ENCODE measurements at places on chromosomes 4 and X.

- DNase-seq, result peak; percentile 16
Measured at GRCh38 chrX:45714866-45715265, 514.2 kb upstream of the DIPK2B start.

DNA sequence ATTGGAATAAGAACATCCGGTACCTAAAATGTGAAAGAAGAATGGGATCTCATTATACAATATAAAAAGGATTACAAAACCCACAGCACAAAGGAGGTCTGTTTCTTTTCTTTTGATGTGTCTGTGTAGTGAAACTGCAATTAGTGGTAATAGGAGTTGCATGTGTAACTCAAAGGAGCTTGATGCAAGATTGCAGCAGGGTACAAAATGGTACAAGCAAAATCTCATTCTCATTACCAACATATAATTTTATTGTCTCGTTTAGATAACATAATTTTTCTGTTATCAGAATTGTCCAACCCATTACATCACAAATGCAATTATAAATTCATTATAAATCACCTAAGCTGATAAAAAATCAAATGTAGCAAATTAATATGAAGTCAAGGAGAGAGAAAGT is 47.1 kb upstream of the CCSER1 start:
- DNase-seq, result no peak

DNA sequence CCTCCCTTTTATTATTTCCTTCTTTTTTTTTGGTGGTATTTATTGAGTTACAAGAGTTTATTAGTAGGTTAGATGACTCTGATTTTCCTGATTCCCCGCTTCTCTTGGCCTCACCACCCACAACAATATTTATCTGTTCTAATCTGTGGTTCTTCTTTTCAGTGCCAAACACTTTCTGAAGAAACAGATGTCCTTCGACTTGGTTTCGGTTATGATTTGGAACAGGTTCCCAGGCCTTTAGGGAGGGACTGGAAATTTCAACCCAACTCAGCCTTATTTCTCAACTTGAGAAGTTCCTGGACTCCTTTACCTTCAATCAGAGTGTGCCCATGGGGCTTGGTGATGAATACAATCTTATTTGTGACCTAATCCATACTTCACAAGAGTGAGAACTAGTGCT is 108.1 kb downstream of the UCHL1 start:
- no peak for DNase-seq

DNA sequence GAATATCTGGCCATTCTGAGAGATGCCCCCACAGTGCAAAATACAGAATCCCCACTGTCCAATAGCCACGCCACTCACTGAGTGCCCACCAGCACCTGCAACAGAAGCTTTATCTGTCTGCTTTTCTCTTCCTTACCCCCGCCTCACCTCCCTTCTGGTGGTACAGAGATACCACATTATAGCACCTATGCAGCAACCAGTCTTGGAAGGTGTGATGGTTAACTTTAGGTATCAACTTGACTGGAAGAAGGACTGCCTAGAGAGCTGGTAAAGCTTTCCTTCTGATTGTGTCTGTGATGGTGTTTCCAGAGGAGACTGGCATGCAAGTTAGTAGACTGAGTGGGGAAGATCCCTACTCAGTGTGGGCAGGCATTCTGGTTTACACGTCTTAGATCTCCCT is 61.8 kb upstream of the TXK start:
- DNase-seq, result no peak

DNA sequence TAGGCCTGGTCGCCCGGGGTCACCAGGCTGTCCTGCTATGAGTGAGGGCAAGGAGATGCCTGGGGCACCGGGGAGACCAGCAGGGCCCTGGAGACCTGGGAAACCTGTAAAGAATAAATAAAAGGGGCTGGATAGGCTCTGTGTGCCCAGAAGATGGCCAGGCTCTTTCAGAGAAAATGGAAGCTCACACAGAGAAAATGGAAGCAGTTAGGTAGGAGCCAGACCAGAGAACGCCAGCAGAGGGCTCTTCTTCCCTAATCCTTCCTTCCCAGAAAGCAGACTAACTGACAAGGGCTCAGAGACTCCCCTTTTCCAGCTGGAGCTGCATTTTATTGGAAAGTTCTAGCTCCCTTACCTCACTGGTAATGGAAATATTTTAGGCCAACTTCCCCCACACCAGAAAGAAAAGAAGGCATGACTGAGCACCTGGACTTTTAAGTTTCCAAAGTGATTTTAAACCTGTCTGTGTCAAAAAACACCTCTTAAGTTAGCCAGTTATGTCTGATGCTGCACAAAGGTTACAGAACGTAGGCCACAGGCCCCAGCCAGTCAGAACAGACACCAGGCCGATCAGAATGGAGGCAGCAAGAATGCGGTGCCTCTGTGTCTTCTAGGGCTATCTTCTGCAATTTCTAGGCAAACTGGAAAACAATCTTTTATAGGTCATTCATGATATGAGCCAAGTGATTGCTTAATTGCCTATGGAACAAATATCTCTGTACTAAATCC is 74.0 kb downstream of the ATG4A start:
- no peak for DNase-seq

DNA sequence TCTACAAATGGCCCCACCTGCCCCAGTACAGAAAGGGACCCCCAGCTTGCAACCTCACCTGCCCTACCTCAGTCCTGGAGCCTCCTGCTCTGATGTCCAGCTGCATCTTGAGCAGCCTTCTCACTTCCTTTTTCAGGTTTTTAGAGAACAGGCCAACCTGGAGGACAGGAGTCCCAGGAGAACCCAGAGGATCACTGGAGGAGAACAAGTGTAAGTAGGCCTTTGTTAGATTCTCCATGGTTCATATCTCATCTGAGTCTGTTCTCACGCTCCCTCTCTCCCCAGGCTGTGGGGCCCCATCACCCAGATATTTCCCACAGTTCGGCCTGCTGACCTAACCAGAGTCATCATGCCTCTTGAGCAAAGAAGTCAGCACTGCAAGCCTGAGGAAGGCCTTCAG is 3.6 kb downstream of the MAGEA11 start:
- no peak for DNase-seq

All from activated CD4-positive, alpha-beta T cell treated with anti-CD3 and anti-CD28 coated beads for 48 hours (primary cell).